ENCODE measurements at places on chromosomes 5 and 9.

GRCh38 chr9:130768265-130768664 lies 66.8 kb upstream of the ABL1 start:
- no peak for DNase-seq

GRCh38 chr5:40172721-40173120 lies 507.0 kb upstream of the PTGER4 start:
- no peak for DNase-seq

GRCh38 chr5:91077623-91078022 lies 305.5 kb downstream of the ARRDC3 start:
- no peak for DNase-seq

- no peak for DNase-seq
Observed at GRCh38 chr5:82794876-82795275, 282.3 kb downstream of the TMEM167A start.

GRCh38 chr9:136189394-136190236 lies 15.3 kb downstream of the LHX3 start:
- DNase-seq = no peak

DNA sequence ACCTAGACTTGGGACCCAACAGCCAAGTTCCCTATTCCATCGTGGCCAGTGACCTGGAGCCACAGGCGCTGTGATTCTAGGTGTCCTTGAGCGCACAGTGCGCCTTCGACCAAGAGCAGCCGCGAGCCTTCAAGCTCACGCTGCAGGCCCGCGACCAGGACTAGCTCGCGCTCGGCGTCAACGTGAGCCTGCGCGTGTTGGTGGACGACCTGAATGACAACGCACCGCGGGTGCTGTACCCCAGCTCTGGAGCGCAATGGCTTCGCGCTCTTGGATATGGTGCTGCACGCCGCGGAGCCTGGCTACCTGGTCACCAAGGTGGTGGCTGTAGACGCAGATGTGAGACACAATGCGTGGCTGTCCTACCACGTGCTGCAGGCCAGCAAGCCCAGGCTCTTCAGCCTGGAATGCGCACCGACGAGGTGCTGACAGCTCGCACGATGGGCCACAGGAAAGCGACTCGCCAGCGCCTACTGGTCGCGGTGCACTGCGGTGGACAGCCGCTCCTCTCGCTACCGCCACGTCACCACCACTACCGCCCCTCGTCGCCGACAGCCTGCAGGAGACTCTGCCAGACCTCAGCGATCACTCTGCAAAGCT lies 11.4 kb downstream of the PCDHGA12 start:
- DNase-seq = no peak

DNA sequence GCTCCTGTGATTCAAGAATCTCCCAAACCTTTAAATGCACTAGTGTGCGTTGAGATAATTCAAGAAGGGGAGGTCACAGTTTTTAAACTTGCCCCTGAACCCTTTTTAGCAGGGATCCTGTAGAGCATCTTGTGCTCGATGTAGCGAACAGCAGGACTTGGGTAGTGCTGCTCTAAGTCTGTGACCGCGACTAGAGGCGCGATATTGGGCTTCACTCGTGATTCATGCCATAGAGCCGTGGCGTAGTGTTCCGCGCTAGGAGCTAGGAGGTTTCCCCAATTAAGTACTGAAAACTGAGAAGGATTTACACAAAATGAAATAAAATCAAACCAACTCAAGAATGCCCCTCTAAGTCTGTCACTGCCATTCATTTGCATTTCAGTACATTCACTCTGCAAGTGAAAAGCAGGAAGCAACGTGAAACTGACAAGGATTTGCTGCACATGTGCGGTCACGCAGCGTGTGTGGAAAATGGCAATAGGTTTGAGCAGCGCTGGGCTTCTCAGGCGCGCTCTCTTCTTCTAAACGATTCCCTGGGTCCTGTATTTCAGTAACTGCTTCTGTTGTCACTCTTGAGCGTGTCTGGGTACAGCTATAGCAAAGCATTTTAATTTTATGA lies 1135.9 kb upstream of the WWC1 start:
- no peak for DNase-seq
